ENCODE measurements at places on chromosomes 3 and 15.

DNA sequence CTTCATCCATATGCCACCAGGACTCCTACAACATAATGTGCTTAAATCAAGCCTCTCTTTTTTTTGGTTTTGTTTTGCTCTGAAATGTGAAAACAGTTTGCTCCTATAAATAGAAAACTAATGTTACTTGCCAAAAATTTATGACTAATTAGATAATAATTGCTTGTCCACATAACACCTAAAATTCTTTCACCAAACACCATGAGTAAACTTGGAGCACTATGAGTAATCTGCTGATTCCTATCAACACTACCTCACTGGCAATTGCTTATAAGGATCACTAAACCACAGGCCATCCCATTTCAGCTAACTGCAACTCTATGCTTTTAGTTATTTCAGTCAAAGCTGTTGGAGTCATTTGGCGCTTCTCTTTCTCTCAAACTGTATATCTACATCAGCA, 252.7 kb downstream of the EPHA3 start:
- no peak for DNase-seq

- no peak for DNase-seq
These were observed 68.0 kb upstream of the XCR1 start for GRCh38 chr3:46095307-46095706.

- no peak for DNase-seq
These were observed 25.4 kb upstream of the MBNL1 start for GRCh38 chr3:152243301-152243711.

- DNase-seq = no peak
These were observed 581.7 kb downstream of the DIPK2A start for GRCh38 chr3:144553301-144553700.

DNA sequence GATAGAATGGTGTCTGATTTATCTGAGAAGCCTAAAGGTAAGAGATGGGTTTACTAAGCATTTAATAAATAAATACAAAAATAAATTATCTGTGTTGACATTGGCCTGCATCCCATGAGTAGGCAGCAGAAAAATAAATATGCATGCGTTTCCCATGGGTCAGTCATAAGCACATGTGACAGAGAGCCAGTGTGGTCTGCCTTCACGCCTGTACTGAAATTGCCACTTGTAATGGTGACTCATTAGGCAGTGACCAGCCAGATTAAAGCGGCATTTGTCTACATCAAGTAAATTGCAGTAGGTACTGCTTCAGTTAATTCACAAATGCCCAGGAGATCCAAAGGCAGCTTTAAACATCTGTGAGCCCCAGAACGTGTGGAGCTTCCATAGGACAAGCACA, 399.6 kb downstream of the NAALADL2 start:
- DNase-seq = no peak

GRCh38 chr3:99579246-99579645, 59.1 kb upstream of the COL8A1 start:
- no peak for DNase-seq

DNA sequence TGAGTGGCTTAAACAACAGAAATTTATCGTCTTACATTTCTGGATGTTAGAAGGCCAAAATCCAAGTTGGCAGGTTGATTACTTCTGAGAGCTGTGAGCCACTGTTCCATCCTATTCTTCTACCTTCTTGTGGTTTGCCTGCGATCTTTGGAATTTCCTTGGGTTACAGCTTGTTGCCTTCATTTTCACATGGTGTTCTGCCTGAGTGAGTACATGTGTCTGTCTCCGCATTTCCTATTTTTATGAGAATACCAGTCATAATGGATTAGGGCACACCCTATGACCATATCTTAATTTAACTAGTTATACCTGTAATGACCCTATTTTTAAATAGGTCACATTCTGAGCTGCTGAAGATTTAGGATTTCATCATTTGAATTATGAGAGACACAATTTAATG, 294.3 kb downstream of the CNTN4 start:
- DNase-seq = no peak

DNA sequence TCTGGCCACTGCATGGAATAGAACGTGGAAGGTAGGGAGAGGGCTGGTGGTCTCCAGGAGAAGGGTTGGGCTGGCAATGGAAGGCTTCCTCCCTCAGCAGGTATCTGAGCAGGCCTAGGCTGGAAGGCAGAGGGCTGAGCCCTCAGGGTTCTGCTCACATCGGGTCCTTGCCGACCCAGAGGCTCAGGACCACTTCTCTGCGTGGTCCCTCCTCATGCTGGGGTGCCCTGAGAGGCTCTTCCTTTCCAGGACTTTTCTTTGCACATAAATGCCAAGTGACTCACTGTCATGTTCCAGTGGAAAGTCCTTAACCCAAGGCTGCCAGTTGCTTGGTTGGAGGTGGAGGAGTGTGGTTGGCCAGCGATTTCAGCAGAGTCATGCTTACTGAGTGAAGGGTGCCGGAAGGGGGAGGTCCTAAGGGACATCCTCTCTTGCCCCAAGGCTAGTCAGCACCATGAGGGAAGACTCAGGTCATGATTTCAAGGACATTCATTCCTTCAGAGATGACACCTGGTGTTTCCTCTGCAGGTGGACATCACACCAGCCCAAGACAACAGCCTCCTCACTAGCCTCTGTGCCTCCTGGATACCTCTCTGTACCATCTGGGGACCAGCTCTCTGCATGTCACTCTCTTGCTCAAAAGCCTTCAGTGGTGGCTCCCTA, 8.2 kb downstream of the SLC6A6 start:
- DNase-seq = no peak

DNA sequence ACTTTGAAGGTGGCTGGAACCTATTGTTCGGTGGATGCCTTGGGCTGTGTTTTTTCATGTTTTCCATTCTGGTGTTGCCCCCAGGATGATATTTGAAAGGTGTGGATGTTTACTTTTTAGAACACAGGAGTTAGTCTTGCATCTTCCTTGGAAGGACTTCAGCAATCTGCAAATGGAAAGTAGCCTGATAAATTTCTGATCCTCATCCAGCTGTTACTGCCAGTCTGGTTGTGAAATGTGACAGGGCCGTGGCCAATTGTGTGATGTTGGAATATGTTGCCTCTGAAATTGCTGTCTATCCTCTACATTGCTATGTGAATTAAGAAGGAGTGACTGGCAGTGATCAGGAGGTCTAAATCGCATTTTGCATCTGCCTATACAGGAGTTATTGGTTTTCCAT, 382.5 kb upstream of the C2CD4B start:
- no peak for DNase-seq

DNA sequence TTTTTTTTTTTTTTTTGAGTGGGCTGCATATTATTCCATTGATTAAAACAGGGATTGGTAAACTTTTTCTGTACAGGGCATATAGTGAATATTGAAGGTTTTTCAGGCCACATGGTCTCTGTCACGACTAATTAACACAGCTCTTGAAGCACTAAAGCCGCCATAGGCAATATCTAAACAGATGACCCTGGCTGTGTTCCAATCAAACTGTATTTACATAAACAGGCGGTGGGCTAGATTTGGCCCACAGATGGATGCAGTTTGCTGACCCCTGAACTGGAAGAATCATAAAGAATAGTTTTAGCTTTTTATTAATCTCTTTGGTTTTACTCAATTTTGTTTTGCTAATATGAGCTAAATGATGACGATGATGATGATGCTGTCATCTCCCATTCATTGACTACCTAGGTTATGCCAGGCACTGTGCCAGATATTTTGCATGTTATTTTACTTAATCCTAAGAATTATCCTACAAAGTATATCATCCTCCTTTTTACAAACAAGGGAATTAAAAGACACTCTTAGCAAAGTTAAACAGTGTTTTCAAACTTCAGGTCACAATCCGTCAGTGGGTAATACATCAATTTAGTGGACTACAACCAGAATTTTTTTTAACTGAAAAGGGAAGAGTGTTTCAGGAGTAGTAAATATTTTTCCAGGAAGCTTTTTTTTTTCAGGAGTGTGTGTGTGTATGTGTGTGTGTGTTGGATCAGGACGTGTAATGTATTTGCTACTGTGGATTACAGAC, 54.3 kb downstream of the LMCD1 start:
- DNase-seq = no peak

DNA sequence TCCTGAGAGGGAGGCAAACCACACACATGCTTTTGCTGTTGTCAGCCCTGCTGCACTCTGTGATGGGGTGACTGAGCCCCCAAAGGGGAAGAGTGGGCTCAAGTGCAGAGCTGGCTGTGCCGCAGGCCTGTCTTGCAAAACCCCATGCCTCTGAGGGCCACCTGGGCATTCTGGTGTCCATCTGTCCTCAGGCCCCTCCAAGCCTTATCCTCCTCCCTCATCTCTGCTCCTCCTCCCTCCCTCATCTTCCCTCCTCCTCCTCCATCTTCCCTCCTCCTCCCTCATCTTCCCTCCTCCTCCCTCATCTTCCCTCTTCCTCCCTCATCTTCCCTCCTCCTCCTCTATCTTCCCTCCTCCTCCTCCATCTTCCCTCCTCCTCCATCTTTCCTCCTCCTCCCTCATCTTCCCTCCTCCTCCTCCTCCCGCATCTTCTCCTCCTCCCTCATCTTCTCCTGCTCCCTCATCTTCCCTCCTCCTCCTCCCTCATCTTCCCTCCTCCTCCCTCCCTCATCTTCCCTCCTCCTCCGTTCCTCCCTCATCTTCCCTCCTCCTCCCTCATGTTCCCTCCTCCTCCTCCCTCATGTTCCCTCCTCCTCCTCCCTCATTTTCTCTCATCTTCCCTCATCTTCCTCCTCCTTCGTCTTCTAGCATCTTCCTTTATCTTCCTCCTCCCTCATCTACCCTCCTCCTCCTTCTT, 40.6 kb downstream of the CHDH start:
- no peak for DNase-seq

- no peak for DNase-seq
These were observed 32.0 kb downstream of the MAP4 start for GRCh38 chr3:47984075-47984728.

GRCh38 chr3:20186600-20187004, 596 bp upstream of the SGO1 start:
- no peak for DNase-seq

DNA sequence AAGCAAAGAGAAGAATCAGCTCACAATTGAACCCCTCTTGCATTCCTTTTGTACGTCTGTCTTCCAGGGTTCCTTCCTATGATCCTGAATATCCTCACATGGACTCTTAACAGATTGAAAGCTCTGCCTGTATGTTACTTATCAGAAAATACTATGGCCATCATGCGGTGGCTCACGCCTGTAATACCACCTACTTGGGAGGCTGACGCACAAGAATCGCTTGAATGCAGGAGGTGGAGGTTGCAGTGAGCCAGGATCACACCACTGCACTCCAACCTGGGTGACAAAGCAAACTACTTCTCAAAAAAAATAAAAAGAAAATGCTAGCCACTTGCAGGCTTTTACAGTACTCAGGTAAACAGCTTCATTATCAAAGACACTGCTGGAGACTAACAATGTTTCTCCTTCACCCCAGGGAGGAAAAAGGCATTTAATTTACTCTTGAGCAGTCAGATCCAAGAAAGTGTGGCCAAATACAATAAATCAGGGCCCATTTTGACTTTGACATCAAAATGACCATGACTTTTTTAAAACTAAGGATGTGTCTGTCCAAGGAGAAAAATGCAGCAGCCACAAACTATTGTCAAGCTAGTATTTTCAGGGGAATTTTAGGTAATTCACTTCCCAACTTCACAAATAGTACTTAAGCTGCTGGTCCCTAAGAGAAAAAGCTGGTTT, 27.3 kb downstream of the NPTN start:
- DNase-seq = no peak

DNA sequence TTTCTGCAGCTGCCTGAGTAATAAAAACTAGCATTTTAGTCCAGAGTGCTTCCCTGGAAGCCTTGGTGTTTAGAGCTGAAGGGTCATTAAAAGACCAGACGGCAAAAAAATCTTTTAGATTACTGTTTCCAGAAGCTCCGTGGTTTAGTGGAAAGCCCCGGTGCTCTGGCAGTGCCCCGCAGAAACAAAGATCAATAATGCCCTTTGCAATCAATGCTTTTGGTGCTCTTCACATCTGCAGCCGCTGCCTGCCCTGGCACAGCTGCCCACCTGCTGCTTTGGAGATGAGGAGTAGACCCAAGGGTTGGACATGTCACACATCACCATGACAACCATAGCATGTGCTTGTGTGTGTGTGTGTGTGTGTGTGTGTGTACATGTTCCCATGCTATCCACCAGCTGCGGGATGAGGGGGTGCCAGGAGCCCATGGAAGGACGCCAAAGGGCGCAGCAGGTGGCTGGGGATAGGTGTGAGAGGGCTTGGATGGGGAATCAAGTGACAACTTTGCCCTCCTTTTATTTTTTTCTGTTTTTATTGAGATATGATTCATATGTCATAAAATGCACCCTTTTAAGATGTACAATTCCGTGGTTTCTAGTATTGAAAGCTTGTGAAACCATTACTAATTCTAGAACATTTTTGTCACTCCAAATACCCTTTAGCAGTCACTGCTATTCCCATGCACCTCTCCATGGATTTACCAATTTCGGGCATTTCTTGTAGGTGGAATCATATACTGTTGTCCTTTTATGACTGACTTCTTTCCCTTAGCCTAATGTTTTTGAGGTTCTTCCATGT, 75.7 kb upstream of the KLHL25 start:
- DNase-seq = no peak

- DNase-seq = no peak
These were observed 6.5 kb downstream of the RFTN1 start for GRCh38 chr3:16506884-16507577.

DNA sequence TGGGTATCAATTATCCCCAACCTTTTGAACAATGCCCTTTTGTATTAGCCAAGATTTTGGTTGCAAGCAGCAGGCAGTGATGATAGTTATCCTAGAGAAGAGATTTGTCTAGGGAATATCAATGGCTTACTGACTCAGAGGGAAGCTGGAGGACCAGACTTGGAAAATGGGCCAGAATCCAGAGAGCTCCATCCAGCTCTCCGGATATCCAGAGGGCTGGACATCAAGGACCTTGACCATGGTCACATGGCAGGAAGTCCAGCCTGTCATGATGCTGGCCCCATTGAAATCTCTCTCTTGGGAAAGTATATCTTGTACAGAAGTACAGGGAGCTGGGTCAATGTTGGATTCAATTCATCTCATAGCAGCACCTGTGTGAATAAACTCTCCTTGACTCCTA, 148.5 kb upstream of the PDZRN3 start:
- DNase-seq = no peak
